ENCODE measurements at places on chromosomes 13 and 19. TPM values are rescaled to one million over a fixed set of nuclear protein-coding genes. Genes with fewer than 3 reads are reported as not detected.

GRCh38 chr19:49512970-49513745, 697 bp downstream of the FCGRT start:
- DNase-seq, result peak; percentile 83

- no peak for DNase-seq
These were observed 12.1 kb downstream of the SLC25A15 start for GRCh38 chr13:40801255-40802217.

DNA sequence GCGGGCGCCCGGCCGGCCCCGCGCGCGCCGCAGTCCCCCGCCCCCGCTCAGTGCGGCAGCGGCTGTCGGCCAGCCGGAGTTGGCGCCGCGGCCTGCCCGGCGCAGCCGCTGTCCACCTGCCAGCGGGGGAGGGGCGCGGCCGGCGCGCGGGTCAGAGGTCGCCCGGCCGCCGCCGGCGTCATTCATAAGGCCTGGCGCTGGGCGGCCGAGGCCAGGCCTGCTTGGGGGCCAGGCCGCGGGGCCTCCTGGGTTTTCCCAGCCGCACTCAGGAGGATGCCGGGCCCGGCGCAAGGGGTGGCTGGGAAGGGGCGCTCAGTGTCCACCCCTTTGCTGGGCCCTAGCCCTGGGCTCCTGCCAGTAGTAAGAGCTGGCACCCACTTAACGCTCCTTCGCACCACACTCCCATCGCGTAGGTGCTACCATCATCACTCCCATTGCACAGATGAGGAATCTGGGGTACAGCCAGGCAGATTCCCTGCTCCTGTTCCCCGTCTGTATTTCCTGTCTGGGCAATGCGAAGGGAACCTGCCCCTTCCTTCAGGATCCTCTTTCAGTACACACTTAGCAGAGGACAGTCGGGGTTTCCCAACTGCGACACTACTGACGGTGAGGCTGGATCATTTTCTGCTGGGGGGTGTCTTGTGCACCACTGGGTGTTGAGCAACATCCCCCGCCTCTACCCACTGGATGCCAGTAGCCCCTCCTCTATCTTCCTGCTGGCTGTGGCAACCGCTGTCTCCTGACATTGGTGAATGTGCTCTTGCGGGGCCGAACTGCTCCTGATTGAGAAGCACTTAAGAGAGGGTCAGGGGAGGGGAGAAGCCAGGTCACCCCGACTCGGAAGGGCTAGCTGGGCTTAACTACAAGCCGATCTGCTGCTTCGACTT, 846 bp upstream of the PRKACA start:
- peak; percentile 66 for DNase-seq

GRCh38 chr19:6481541-6482342, at the start of gene DENND1C:
Gene DENND1C (minus strand): TSS chr19:6481787. CDS start chr19:6481695, 92 bp downstream.
- peak; percentile 59 for DNase-seq

DNA sequence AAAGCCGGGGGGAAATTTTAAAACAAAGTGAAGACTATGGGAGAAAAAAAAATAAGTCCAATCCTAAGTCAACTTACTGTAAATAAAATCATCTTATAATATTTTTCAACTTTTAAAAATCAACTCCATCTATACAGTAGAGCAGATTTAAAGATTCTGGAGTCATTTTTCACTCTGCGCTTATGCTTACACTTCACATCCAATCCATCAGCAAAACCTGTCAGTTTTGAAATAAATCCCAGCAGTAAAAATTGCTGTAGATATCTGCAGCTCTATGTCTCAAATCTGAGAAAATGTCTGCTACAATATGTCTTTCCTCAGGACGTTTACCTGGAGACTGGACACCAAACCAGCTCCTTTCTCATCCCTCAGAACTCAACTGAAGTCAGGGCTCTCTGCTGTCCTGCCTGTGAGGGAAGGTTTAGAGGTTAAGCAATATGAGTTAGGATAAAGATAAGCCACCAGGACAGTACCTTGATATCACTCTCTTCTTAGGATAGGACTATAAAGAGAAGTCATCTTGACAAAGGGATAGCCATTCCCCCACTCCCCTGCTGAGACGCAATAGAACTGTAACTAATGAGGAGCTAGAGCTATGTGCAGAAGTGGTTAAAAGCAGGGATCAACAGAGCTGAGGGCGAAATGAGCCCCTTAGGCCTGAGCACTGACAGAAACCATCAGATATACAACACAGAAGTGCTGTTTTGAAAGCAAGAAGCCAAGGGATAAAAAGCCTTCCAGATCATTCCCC, 254.7 kb upstream of the KLHL1 start:
- no peak for DNase-seq

The KCNRG gene
- 1.1 TPM for total RNA-seq

Data from mucosa of descending colon (tissue), 3 donors.